Fibroblast of the conjunctiva (primary cell): ENCODE measurements at places on chromosomes 7 and 10.

- no peak for DNase-seq
These were observed 142.7 kb downstream of the C10orf105 start for GRCh38 chr10:71576842-71577241.

- DNase-seq, result peak; percentile 53
These were observed 10.5 kb downstream of the LSM5 start for GRCh38 chr7:32479574-32480200.

DNA sequence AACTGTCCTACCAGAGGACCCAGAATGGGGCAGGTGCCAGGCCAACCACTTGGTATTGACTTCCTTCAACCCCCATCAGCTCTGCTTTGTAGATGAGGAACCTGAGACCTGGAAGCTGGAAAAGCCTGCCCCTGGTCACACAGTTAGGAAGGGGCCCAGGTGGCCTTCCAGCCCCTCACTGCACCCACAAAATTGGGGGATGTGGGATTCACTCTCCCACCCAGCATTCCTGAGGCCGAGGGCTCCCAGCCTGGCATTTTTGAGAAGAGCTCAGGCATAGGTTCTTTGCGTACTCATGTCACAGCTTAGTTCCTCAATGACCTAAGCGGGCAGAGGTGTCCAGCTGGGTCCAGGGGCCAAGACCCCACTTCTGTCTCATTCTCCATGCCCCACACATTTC, 46.1 kb downstream of the EBF3 start:
- no peak for DNase-seq

DNA sequence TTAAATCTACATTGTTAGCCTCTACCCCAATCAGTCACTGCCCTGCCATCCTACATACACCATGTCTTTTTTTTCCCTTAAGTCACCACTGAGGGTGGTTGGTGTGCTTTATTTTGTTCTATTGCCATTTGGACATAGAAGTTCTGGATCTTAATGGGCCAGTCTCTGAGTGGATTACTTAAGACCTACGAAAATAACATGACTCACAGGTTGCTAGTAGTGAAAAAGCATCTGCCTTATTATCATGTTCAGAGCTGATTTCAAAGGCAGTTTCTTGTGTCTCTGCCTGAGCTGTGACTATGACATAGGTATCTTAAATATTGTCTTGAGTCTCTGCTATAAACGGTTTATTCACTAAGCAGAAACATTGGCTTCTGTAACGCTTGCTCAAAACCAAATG, 410.8 kb downstream of the MDFIC start:
- DNase-seq, result no peak

DNA sequence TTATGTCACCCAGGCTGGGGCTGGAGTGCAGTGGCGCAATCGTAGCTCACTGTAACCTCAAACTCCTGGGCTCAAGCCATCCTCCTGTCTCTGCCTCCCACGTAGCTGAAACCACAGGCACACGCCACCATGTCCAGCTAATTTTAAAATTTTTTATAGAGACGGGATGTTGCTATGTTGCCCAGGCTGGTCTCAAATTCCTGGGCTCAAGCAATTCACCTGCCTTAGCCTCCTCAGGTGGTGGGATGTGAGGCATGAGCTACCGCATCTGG, 123.2 kb upstream of the PARD3 start:
- DNase-seq, result no peak

DNA sequence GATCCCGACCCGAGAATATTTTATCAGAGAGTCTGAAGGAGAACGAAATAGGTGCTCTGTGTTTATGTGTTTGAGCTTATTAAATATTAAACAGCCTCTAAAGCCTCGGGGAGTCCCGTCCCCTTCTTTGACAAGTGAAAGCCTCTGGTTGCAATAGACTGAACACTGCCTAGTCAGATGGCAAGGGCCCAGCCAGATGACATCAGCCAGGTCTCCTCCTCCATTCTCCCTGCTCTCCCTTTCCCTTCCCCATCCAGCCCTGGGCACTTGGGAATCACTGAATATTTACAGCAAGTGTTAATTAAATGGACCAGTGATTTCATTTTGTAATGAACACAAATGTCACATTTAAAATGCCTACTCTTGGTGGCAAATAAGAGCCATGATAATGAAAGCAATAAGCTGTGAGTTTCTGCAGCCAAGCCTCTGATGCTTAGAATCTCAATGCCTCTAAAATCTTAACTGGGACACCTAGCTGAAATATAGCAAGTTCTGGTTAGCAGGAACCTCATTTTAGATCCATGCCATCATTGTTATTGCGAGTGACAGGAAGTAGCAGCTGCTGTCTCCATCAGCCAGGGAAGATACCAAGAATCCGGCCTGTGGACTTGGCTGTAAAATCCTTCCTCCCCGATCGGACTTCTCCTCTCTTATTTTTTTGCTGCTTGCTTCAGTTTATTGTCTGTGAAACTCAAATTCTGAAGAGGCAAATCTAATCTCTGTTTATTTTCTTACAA, 202.1 kb downstream of the PRPF18 start:
- DNase-seq, result no peak

DNA sequence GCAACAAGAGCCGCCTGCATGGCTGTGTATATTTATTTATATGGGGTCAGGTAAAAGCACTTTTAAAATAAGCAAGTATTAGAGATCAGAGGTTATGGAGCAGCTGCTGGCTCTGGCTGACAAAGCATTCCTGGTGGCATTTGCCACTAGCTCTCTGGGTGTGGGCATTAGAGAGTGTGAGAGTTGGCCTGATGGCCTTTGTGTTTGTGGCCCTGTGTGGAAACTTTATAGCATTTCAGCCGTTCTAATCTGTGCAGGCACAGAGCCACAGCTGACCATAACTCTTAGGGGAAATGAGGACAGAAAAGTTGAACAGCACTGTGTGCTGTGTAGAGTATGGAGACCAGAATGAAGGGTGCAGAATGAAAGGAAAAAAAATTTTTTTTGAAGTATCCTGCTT, 118.9 kb downstream of the AUTS2 start:
- DNase-seq, result no peak

- DNase-seq, result no peak
These were observed 143.0 kb downstream of the DIP2C start for GRCh38 chr10:546451-546850.

GRCh38 chr10:31930023-31930751, 1.6 kb upstream of the ARHGAP12 start:
- no peak for DNase-seq

- no peak for DNase-seq
These were observed 225.7 kb upstream of the AOAH start for GRCh38 chr7:36949711-36950600.

DNA sequence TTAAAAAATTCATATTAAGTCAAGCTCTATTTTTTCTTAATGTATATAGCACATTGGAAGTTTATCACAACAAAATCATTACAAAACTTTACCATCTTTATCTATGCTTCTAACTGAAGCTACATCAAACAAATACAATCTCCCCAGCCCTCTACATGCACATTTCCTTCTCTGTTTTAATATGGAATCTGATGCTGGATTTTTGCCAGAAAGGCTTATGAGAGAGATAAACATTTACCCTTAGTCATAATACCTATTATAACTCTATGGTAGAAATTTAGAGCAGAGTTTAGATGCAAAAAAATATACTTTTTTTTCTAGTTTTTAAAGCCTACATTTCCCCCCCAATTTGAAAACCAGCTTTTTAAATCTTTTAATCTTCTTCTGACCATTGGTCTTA, 1198.6 kb downstream of the GATA3 start:
- DNase-seq, result no peak

GRCh38 chr7:12222889-12223579, 11.9 kb downstream of the TMEM106B start:
- no peak for DNase-seq

DNA sequence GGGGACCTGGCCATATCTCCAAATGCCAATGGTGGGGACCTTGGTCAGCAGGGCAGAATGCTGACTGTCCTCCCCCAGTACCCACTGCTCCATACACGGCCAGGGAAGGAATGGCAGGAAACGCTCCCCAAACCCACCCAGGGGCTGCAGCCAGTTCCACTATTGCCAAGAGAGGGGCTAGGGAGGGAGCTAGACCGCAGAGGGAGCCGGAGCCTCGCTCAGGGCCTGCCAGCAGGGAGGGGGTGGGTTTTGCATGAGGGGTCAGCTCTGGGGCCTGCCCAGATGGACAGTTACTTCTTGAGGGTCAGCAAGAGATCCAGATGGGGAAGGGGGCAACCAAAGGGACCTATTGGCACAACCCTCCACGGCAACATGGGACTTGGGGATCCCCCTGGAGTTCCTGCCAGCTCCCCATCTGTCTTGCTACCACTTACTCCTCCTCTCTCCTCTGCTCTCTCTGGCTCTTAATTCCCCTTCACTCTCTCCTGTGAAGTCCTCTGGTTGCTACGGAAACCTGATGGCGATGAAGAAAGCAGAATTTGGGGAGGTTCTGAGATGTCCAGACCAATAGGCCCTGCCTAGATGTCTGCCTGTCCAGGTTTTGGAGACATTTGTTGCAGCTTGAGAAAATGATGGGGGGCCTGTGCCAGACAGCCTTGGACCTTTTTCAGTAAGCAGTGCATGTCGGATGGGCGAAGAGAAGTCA, 12.6 kb downstream of the FGF8 start:
- DNase-seq, result no peak

DNA sequence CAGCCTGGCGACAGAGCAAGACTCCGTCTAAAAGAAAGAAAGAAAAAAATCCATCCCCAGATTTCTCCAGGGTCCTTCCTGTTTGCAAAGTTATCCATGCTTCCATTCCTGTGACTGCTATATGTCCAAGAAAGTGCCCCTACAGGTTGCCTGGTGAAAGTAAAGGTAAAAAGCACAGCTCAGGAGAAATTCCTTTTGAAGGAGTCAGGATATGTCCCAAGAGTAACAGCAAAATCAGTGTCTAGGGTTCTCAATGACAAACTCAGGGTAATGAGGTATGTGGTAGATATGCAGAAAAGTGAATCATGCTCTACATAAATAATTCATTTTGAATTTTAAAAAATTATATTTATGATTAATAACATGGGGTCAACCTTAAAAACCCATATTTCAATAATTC, 91.5 kb downstream of the CTTNBP2 start:
- no peak for DNase-seq

- no peak for DNase-seq
These were observed 535.6 kb upstream of the GHITM start for GRCh38 chr10:83603708-83604107.

GRCh38 chr10:76080991-76081390, 649.6 kb downstream of the LRMDA start:
- DNase-seq, result no peak

- no peak for DNase-seq
These were observed 1.3 kb downstream of the SLC26A4 start for GRCh38 chr7:107661865-107662379.

DNA sequence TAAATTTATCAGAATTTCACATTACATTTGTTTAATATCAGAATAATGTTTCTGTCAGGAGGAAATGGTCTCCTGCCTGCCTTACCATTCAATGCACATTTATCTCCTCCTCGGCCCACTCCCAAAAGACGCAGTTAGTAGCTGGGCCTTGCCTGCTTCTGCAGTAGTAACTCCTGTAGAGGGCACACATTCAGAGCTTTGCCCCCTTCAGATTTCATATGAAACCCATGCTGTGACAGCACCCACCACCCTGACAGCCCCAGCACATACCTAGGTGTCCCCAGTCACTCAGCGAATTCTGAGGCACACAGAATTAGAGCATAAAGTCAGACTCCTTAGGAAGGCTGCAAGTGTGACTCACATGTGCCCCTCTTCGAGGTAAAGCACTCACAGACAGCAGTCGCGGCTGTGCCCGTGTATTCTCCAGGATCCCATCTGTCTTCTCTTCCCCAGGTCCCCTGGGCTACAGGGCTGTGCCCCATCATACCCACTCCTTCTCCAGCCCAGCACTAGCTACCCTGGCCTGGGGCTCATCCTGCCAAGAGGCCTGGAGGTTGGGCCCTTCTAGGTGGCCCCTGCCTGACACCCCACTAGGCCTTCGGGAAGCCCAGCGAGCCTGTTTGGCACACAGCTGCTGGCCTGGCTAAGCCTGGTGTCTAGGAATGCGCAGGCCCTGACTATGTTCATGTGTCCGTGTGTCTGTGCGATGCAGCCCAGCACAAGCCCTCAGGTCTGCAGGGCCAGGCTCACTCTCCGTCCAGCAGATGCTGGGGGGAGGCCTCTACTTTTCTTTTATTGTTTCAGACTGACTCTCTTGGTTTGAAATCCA, 4.7 kb upstream of the DEPP1 start:
- no peak for DNase-seq

DNA sequence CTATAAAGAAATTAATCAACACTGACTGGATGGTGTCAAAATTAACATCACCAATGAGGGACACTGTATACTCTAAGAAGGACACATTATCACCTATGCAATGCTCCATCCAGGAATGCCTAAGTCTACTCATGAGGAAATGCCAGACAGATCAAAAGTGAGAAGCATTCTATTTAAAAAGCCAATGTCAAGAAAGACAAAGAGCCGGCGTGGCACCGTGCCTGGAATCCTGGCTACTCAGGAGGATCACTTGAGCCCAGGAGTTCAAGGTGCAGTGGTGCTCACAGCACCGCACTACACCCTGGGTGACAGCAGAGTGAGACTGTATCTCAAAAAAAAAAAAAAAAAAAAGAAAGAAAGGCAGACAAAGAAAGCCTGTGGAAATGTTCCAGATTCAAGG, 45.5 kb upstream of the ANAPC16 start:
- DNase-seq, result no peak

GRCh38 chr10:16519908-16520861, 1.5 kb downstream of the C1QL3 start:
- no peak for DNase-seq

DNA sequence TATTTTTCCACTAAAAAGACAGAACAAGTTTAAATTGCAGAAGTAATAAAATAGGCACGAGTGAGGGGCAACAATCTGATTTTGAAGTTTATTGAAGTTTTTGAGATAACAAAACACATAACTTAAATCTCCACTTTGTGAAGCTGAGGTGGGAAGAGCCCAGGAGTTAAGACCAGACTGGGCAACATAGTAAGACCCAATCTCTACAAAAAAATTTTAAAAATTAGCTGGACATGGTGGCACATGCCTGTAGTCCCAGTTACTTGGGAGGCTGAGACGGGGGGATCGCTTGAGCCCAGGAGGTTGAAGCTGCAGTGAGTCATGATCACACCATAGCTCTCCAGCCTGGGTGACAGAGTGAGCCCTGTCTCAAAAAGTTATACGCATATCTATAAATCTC, 11.2 kb downstream of the UPF2 start:
- no peak for DNase-seq

DNA sequence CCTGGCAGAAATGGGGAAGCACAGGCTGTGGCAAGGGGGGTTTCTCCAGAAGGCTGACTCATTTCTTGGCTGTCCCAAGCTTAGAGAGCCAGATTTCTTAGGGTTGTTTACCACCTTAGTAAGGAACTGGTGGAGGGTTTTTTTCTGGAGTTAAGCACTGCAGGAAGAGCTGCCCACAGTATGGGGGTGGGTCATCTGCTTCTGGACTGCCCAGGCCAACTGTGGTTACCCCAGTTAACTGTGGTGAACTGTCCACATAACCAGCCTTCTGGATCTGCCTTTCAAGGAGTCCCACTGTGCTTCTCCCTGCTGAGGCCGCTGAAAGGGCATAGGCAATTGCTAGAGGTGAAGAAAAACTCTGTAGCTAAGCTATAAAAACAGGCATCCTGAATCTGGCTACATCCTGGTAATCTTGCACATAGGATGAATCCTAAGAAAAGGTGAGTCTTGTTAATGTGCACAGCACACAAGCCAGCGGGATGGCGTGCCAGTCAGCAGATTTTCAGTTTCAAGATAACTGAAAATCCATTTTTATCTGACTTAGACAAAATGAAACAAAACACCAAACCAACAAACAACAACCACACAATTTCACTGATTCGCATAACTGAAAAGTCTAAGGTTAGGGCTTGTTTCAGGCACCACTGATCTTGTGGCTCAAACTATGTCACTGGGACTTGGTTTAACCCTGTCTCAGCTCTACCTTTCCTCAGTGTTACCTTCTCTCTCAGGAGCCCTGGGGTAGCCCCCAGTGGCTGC, 21.6 kb upstream of the TSPAN33 start:
- DNase-seq, result no peak
